T-cell (primary cell): ENCODE measurements at places on chromosomes 11 and 22. TPM values are rescaled to one million over a fixed set of nuclear protein-coding genes. Genes with fewer than 3 reads are reported as not detected.

Gene SH3BP1
- 94.3 TPM for total RNA-seq

Gene FGF19
- total RNA-seq = not detected

DNA sequence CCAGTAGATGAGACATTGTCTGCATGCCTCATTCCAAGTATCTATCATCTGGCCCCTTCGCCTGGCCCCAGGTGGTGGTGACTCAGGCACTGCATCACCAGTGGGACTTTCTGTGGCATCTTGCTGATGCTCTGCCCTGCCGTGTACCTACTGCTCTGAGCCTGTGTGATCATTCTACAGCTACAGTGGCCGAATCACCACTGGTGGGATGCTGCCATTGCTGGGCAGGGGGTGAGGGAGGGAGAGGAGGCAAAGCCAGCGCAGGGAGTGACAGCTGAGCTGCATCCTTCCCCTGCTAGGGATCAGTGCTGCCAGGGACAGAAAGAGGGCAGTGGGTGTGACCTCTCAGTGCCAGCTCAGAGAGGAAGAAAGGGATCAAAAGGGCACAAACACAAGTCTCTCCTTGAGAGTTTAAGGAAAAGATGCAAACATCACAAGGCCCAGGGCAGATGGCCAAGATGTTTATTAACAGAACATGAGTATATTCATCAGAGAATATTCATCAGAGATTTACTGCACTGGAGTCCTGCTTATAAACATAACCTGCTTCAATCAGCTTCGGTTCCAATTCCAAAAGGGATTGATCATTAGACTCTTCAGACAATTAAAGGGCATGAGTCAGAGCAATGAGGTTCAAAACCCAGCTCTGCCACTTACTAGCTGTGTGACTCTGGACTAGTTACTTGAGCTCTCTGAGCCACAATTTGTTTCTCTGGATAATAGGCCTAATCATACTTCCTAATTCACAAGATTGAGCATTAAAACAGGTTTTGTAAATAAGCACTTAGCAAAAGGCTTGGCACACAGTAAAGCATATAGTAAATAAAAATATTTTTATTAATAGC, 109.8 kb downstream of the NAT10 start:
- DNase-seq = no peak

- no peak for DNase-seq
These were observed 44.2 kb downstream of the CCDC81 start for GRCh38 chr11:86418917-86419316.

DNA sequence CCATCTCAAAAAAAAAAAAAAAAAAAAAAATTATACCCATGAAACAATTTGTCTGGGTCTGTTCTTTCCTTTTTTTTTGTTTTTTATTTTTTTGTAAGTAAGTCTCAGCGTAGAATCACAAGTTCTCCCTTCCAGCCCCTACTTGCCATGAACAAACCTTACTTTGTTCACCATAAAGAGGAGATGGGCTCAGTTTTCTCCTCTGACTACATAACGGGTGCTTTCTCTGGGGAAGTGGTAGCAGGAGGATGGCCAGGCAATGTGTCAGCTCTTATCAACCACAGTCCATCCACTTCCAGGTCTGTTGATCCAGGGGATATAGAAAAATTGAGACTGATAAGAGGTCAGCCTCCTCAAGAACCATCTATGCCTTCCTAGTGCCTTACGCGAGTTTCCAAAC, 11.0 kb downstream of the ASCC2 start:
- no peak for DNase-seq

- no peak for DNase-seq
These were observed 216.5 kb downstream of the NAV2 start for GRCh38 chr11:19929147-19929546.

- no peak for DNase-seq
These were observed at the start of gene IZUMO1R for GRCh38 chr11:94303966-94304958. IZUMO1R (plus strand) TSS chr11:94304580; CDS start chr11:94305637, 1,057 bp downstream.
